ENCODE measurements at places on chromosomes 3 and 15.

DNA sequence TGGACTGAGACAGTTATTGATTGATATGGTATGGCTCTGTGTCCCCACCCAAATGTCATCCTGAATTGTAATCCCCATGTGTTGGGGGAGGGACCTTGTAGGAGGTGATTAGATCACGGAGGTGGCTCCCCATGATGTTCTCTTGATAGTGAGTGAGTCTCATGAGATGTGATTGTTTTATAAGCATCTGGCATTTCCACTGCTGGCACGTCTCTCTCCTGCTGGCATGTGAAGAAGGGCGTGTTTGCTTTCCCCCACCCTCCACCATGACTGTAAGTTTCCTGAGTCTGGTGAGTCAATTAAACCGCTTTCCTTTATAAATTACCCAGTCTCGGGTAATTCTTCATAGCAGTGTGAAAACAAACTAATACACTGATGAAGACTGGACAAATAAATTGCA, 105.6 kb upstream of the MELTF start:
- DNase-seq: no peak

- no peak for DNase-seq
These were observed 5.6 kb downstream of the VGLL3 start for GRCh38 chr3:86985181-86985826.

DNA sequence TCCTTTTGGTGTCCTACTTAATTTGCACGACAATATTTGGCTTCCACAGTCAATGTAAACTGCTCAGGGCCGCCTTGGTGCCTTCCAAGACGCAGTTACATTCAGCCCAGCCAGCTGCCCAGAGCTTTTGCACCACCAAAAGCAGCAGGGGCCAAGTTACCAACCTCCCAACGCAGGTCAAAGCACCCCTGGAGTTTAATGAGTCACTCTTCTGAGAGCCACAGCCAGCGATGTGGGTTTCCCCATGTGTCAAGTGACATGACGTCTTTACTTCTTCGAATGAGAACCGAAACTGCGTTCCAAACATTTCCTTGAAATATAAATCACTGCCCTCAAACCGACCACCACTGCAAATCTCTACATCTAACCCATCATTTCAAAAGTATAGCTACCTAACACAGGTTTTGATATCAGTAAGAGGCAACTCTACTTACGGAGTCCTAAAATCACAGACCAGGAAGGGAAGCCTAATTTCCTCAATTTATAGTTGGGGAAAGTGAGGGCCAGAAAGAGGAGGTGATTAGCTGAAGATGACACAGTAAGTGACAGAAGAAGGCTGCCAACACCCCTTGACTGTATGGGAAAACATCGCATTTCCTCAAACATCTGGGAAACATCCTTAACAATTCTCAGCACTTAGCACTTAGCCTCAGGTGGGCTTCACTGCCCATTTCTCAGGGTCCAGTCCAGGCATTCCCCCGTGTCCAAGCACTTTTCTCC, 24.5 kb downstream of the MB21D2 start:
- peak; percentile 97 for DNase-seq

DNA sequence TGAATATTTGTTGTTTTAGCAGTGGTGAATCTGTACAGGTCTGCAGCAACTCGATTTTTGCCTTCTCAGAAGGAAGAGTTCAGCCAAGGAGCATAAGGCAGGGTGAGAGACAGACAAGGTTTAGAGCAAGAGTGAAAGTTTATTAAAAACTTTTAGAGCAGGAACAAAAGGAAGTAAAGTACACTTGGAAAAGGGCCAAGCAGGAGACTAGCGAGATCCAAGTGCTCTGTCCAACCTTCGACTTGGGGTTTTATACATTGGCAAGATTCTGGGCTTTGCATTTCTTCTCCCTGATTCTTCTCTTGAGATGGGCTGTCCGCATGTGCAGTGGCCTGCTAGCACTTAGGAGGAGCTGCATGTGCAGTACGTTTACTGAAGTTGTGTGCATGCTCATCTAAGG, 46.7 kb upstream of the AADACL2 start:
- no peak for DNase-seq

DNA sequence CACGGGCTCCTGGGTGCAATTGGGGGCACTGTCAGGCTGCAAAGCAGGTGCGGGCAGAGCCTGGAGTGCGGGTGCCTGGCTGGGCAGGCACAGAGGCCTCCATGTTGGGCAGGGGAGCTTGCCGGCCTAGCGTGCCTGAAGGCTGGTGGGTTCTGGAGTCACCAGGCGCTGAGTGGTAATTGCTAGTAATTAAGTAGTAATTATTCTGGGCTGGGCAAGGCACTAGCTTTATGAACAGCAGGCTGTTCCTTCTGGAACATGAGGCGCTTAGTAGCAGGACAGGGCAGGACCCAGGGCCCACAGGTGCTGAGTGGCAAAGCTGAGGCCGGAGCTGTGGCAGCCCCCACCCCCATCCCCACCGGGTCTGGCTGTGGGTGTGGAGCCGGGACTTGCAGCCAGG, 25.3 kb downstream of the PLXNA1 start:
- DNase-seq: no peak

DNA sequence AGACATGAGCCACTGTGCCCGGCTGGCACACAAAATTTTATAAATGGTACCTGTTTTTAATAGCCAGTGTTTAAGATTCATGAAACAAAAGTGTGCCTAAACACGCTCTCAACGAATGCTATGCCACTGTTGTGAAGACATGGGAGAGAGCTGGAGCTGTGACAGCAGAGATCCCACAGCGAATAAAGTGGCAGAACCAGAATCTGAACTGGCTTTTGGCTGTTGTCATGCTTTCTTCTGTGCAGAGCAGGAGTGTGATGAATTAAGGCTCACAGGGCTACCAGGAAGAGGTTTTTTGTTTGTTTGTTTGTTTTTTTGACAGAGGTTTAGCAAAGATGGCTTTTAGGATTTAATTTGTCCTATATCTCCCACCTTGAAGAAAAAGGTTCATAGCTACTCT, 14.5 kb downstream of the PTPRG start:
- DNase-seq: no peak

Measured in renal cortical epithelial cell (primary cell).